Muscle of arm (tissue), 14 donors: ENCODE measurements at places on chromosomes 5 and 9.

GRCh38 chr5:38473008-38473407 lies 83.4 kb downstream of the LIFR start:
- no peak for DNase-seq

- DNase-seq, result no peak
Observed at GRCh38 chr5:1270933-1271914, 23.6 kb downstream of the TERT start.

DNA sequence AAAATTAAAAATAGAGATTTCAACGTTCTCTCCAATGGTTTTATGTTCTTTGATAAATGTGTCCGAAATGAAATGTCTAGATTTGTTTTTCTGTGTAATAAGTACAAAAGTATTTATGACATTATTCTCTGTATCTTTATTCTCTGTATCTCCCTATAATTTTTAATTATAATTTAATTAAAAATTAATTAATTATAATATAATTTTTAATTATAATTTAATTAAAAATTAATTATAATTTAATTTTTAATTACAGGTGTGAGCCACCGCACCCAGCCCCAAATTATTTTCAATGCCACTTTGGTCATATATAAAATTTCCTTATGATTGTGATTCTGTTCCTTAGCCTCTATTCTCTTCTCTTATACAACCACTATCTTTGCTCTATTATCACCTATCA lies 28.2 kb downstream of the SPATA31C2 start:
- no peak for DNase-seq

- DNase-seq, result no peak
Observed at GRCh38 chr9:36214571-36214970, 23.9 kb downstream of the CLTA start.

- DNase-seq, result no peak
Observed at GRCh38 chr5:118726891-118727290, 261.5 kb downstream of the DTWD2 start.

DNA sequence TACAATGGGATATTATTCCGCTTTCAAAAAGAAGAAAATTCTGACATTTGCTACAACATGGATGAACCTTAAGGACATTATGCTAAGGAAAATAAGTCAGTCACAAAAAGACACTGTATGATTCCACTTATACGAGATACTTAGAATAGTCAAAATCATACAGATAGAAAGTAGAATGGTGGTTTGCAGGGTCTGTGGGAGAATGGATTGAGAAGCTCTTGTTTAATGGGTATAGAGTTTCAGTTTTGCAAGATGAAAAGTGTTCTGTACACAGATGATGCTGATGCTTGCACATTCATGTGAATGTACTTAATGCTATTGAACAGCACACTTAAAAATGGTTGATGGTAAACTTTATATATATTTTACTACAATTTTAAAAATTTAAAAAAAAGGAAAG lies 2050.7 kb upstream of the WWC1 start:
- DNase-seq, result no peak

DNA sequence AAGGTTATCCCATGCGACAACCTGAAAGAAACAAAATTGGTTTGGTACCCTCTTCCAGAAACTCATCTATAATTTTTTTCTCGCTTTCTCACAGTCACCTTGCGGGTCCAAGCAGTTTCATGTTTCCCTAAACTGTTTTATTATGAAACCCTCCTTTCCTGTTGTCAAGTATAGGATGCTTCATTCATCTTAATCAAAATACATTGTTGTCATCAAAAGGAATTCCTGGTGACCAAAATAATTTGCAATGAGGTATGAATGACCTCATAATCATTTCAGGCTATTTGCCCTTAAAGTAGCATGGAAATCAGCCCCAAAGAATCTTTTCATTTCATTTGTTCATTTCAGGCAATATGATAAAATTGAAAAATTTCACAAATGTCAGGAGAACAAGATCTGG lies 503.0 kb downstream of the SPATA31D1 start:
- no peak for DNase-seq
